Natural killer cell treated with Interleukin-12 subunit alpha and Interleukin-12 subunit beta and Interleukin-15 and Interleukin-18, amount 100 ng/mL, for 72 hours (primary cell): ENCODE measurements at places on chromosomes 5 and 9.

- no peak for DNase-seq
These were observed 1020.4 kb downstream of the CDH18 start for GRCh38 chr5:18967637-18968036.

- DNase-seq: no peak
These were observed 65.0 kb downstream of the FGF18 start for GRCh38 chr5:171484460-171484899.

DNA sequence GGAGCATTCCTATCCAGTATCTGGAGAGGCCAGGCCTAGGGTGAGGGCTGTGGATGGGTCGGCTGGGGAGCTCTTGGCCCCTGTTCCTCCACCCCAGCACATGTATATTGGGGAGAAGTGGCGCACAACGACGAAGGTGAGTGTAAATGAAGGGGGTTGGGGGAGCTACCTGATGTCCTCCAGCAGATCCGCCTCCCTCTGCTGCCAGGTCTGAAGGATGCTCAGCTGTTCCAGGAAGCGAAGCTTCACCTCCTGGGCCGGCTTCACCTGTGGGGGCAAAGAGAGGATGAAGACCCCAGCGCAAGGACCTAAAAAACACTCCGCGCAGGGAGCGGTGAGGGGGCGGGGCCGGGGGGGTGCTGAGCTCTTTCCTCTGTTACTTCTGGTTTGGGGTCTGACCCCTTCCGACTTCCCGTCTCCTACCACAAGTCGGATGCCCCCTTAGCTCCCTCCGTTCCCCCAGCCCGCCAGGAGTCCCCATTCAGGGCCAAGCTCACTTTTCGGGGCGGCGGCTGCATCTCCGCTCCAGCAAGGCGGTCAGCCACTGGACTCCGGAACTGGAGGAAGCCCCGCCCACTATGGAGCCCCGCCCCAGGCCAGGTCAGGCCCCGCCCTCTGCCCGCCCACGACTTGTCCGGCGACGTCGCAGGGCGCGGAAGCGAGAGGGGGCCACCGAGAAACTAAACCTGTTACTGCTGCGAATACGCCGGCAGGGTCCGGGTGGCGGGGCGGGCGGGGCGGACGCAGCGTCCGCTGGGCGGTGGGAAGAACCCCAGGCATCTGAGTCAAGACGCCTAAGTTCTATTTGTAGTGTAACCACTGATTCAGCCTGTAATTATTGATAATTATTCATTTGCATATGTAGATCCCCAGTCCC, at the start of gene FCHSD1:
TSS of gene FCHSD1 (minus strand) at position 568 of the 877 bp plus-strand sequence. CDS start at position 518, 50 bp downstream.
- peak; percentile 87 for DNase-seq

DNA sequence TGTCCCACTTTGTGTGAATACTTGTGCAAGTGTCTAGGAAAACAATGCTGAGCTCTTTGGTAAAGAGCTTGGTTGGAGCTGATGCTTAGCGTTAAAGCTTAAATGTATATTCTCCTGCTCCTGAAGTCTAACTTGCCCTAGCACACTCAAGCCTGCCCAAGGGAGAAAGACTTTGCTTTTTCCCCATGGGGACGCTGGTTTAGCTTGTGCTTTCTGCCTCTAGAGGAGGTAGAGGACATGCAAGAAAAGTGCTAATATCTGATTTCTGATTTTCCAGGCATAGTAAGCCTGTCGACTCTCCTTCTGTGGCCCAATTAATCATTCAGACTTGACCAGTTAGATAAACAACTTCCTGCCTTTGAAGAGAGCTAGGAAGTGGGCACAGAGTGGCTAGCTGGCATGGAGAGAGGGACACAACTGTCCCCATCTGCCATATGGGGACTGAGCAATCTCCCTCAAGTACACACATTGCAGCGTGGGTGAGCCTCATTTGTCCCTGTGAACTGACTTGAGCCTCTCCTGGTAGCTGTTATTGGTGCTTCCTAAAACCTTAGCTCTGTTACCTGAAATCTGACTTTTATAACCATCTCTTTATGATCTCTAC, 348.4 kb downstream of the BRINP1 start:
- DNase-seq: no peak

- no peak for DNase-seq
These were observed 304.9 kb upstream of the PRR16 start for GRCh38 chr5:120159155-120159554.

- DNase-seq: no peak
These were observed 121.2 kb downstream of the HOMER1 start for GRCh38 chr5:79392776-79393175.

- DNase-seq: no peak
These were observed 64.3 kb upstream of the TNC start for GRCh38 chr9:115182264-115182663.
